ENCODE measurements at places on chromosomes 12 and 14. TPM values are rescaled to one million over a fixed set of nuclear protein-coding genes. Genes with fewer than 3 reads are reported as not detected.

DNA sequence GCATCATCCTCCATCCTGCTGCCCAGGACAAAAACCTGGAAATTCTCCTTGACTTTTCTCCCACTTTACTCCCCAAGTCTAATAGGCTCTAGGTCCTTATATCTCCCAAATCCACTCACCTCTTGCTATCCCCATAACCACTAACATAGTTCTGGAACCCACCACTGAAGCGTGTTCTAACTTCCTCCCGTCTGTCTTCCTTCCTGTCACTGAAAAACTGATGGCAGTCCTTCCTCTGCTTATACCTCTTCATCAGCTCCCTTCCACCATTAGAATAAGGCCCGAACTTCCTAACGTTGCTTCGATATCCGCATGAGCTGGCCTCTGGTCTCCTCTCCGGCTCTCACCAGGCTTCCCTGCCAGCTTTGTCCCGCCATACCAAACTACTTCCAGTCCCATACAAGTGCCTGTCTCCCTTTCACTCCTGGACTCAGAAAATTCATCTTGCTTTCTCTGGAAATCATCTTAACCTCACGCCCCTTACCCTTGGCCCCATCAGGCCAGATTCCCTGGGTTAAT is 63.0 kb upstream of the BCL2L14 start:
- DNase-seq = no peak

DNA sequence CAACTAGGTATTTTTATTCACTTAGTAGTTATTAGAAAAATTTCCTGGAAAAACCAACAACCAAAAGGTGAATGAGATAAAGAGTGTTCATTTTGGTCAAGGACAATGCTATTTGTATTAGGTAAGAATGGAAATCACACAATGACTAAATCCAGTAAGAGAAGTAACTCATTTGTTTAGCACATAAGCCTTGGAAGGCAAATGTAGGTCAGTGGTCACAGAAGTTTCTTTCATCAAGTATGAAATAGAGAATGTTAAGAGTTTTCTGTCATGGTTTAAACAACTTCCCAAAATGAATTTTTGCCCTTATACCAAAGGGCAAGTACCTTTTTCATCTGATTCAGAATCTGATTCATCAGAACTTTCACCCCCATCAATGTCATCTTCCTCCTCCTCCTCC is 101.7 kb downstream of the KIF21A start:
- DNase-seq = no peak

GRCh38 chr12:31362115-31362758 is 36.3 kb upstream of the SINHCAF start:
- DNase-seq = no peak

FOXM1 gene
- 32.9 TPM for total RNA-seq

DNA sequence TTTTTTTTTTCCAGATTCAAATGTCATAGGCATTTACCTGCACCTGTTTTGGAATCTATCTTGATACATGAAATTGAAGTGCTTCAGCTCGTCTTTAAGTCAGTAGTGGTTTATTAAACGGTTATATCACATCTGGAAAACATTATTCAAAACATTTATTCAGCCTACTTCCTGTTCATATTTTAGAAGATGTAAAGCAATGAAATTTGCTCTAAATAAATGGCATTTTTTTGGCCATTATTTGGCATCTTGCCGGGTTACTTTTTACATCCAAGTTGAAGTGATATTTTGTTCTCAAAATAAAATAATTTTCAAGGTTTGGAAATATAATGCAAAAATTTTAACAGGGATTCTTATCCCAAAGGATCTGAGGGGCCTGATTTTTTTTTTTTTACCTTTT is 103.1 kb downstream of the EML1 start:
- DNase-seq = no peak

All from dermis blood vessel endothelial cell (primary cell).